A549 treated with AZD2906 at 1 μM for 4 hours (cell line): ENCODE measurements at places on chromosomes 4 and X. TPM values are rescaled to one million over a fixed set of nuclear protein-coding genes. Genes with fewer than 3 reads are reported as not detected.

Gene POF1B
- total RNA-seq = 1.9 to 2.7 TPM (median 2.3 TPM) in 5 replicates

Gene ADH6
- total RNA-seq = 0.05 to 0.13 TPM in 2 of 5 replicates, not detected in the others

Gene CT47A7
- not detected in 5 replicates for total RNA-seq

Gene RGN
- 0.14 TPM in 1 of 5 replicates, not detected in the others for total RNA-seq

Gene TLR10
- total RNA-seq = 0.02 TPM in 1 of 5 replicates, not detected in the others

Gene SFRP2
- total RNA-seq = 0.03 TPM in 2 of 5 replicates, not detected in the others

Gene MGAT4D
- total RNA-seq = not detected in 5 replicates

Gene GRK4
- total RNA-seq = 1.4 to 1.6 TPM (median 1.5 TPM) in 5 replicates

Gene BMPR1B
- 4.3 to 8.1 TPM (median 5.9 TPM) in 5 replicates for total RNA-seq

Gene CACNA1F
- total RNA-seq = not detected in 5 replicates

Gene SLC10A3
- 30.3 to 43.5 TPM (median 43.0 TPM) in 5 replicates for total RNA-seq

Gene HTRA3
- 14.8 to 20.8 TPM (median 20.2 TPM) in 5 replicates for total RNA-seq
